ENCODE measurements at places on chromosomes 6 and 20.

- DNase-seq, result no peak
Observed at GRCh38 chr6:158923805-158924498, 76.0 kb downstream of the RSPH3 start.

- DNase-seq, result peak; percentile 24
Observed at GRCh38 chr6:6772751-6773150, 184.2 kb downstream of the LY86 start.

DNA sequence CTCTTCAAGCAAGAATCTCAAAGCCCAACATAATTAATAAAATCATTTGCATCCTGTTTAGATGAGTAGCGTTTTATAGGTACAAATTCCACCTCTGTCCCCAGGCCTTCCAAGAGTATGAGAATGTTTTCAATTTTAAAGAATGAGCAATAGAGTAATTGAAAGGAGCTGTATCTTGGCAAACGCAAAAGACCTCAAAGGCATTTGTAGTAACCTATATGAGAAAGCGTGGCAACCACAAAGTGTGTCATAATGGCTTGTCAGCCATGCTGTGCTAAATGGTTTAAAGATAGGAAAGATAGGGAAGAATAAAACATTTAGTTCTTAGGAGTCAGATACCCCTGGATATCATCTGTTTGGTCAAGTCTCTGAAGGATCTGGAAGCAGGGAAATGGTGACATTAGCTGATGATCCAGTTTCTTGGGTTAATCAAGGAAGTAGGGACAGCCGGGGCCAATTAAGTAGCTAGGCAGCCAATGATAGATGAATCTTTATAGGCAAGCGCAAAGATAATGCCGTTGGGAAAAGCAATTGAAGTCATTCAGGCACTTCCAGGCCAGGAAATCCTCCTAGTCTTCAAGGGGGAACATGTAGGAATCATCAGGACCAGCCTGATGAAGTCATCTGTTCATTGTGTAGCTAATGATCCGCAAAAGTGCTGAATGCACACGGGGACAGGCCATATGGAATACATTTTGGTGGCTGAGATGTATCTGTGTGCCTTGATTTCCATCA lies 71.5 kb upstream of the ISM1 start:
- DNase-seq, result no peak

DNA sequence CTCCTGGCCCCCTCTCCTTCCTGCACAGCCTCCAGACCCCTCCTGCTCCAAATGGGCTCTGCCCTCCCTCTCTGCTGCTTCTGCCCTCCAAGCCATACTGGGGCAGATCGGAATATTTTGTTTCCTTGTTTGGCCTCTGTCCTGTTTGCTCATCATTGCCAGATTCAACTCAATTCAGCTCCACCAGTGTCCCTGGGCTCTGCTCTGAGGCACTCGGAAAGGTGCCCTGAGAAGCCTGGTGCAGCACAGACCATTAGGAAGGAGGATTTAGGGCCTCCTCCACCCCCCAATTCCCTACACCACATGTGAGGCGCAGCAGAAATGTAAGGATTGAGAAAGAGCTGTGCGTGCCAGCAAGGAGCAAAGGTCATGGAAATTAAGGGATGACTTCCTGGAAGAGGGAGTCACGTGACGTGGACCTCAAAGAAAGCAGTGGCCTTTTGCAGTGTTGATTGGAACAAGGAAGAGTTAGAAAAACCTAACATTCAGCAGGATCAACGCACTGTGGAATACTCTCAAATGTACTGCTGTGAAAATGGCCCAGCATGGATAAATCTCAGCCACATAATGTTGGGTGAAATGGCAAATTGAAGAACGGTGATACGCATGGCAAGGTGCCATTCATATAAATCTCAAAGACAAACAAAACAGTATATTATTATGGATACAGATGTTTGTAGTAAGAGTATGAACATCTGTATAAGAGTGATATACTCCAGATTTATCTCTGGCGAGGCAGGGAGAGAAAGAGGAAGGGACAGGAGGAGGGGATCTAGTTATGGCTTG lies 229.5 kb upstream of the RNF24 start:
- DNase-seq, result no peak

GRCh38 chr20:63972312-63973159 lies 2.8 kb upstream of the ZNF512B start:
- no peak for DNase-seq

DNA sequence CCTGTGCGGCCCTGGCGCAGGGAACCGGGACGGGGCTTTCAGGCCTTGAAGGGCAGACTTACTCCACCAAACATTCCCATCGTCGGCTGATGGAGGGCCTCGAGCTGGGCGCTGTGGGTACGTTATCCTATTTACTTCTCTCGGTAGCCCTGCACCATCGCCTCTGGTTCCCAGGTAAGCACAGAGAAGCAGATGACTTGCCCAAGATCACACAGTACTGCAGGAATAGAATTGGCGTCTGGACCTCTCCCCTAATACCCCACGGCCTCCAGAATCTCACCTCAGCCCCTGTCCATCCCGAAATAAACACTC lies 46.4 kb downstream of the PDYN start:
- no peak for DNase-seq

DNA sequence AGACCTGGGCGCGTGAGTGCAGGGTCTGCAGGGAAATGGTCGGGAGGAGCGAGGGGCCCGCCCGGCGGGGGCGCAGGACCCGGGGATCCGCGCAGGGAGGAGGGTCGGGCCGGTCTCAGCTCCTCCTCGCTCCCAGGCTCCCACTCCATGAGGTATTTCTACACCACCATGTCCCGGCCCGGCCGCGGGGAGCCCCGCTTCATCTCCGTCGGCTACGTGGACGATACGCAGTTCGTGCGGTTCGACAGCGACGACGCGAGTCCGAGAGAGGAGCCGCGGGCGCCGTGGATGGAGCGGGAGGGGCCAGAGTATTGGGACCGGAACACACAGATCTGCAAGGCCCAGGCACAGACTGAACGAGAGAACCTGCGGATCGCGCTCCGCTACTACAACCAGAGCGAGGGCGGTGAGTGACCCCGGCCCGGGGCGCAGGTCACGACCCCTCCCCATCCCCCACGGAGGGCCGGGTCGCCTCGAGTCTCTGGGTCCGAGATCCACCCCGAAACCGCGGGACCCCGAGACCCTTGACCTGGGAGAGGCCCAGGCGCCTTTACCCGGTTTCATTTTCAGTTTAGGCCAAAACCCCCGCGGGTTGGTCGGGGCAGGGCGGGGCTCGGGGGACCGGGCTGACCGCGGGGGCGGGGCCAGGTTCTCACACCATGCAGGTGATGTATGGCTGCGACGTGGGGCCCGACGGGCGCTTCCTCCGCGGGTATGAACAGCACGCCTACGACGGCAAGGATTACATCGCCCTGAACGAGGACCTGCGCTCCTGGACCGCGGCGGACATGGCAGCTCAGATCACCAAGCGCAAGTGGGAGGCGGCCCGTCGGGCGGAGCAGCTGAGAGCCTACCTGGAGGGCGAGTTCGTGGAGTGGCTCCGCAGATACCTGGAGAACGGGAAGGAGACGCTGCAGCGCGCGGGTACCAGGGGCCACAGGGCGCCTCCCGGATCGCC lies 54.2 kb upstream of the HLA-A start:
- peak; percentile 20 for DNase-seq

GRCh38 chr20:4869290-4870193 lies 131.8 kb downstream of the SLC23A2 start:
- DNase-seq, result peak; percentile 45

DNA sequence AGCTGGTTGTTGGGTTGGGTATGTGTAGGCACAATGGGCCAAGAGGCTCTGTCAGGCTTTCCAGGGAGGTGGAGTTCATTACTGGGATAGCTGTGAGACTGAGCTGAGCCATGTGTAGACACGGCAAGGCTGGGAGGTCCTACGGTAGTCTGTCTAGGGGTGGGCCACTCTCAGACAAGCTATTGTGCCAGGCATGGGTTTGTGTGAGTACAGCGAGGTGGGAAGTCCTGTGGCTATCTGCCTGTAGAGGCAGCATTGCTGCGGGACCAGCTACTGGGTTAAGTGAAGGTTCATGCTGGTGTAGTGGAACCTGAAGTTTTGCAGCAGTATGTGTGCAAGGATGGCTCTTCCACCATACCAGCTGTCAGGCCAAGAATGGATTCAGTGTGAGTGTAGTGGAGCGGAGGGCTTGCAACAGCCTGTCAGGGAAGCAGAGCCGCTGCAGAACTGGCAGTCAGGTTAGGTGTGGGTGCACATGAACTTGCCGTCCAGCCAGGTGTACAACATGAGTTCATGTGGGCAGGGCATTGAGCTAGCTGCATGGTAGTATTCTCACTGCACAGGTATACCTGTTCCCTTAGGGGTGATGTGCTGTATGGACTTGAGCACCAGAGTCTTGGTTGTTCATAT lies 78.0 kb upstream of the CENPW start:
- DNase-seq, result no peak

- DNase-seq, result no peak
Observed at GRCh38 chr6:97842521-97842920, 559.5 kb upstream of the MMS22L start.

GRCh38 chr6:150759483-150759882 lies 106.0 kb upstream of the MTHFD1L start:
- no peak for DNase-seq

DNA sequence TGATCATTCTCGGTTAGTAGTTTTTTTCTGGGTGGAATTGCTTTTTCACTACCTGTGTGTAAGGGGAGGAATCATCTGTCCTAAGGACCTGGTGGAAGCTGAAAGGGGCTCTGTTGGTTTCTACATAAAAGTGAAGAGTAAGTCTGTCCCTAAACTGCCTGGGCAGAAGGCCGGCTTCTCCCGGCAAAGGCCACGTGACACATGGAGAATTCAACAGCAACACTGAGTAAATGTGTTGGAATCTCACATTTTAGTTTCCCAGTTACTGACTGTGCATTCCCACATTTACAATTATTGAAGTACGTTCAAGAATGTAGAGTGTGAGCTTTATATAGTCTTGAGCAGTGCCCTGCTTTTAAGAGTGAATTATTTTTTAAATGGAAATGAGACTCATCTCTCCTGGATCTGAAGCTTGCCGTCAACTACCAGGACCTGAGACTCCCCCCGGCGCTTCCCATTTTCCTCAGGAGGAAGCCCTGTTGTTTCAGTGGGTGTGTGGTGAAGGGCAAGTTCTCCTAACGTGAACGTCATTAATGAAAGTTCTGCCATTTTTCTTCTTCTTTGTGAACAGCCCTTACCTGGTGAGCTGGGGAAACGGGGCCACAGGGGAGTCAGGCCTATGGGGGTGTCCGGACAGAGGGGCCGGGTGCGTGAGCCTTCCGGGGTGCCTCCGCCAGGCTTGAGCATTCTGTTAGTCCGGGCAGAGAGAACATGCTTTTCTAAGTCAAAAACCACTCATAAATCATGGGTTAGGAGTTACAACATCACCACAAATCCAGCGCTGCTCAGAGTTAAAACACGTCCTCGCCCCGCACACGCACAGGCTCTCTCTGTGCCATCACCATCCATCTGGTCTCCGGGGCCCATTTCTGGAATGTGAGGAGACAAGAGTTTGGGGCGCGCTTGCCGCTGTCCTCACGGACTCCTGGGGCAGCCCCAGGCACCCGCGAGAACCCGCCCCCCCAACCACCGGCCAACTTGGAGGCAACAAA lies 56.6 kb upstream of the SMOC2 start:
- DNase-seq, result no peak

- DNase-seq, result no peak
Observed at GRCh38 chr6:142726616-142727015, 218.4 kb downstream of the HIVEP2 start.

GRCh38 chr20:63086421-63087235 lies 79.9 kb upstream of the BHLHE23 start:
- DNase-seq, result no peak

DNA sequence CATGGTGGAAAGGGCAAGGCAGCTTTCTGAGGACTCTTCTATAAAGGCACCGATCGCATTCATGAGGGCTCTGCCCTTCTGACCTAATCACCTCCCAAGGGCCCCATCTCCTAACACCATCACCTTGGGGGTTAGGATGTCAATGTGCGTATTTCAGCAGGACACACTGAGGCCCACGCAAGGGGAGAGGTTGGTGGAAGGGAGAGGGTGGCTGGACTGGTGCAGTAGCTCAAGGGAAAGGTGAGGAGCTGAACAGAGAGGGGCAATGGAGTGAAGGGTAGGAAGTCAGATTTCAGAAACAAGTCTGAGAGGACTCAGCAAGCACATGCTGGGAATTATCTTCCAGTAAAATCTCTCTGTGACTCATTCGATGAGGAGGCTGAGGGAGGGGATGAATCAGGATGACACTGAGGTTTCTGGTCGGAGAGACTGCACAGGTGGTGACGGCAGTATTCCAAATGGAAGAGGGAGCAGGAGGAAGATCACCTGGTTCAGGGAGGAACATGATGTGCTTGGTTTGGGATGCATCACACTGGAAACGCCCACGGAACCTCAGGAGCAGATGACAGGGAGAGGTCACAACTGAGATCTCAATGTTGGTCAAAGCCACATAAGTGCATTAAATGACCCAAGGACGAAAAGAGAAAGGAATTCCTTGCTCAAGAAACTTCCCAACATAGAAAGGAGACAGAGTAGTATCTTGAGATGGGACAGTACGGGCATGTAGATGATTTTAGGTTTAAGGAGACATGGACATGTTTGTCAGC lies 67.1 kb downstream of the TFAP2A start:
- DNase-seq, result no peak

DNA sequence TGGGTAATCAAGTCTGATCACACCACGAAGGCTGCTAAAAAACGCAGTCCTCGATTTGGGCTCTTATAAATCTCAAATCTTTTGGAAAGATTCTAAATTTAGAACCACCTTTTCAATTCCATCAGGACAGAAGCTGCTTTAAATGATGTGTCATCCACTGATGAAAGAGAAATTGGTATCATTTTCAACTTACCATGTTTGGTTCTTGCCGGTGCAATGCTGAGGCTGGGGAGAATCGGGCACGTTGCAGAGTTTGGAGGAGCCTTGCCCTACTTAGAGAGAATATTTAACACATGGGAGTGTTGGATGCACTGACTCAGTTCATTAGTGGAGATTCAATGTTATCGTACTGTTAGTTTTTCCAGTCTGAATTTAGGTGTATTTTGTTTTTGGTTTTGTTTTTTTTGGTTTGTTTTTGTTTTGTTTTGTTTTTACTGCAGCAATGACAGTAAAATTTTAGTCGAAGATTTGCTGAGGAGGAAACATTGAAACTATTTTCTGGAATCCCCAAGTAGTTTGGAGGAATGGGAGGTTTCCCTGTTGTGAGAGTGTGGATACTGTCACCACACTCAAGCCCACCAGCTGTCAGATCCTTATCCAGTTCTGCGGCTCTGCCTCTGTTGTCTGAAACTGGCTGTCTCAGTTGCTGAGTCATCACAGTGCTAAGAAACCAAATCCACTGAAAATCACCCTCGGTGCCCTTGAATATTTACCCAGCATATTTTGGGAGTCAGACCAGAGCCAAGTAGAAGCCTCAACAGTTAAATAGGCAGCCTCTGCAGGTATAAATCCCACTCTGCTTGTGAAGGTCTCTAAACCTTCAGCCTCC lies 497.0 kb downstream of the BTBD3 start:
- DNase-seq, result no peak

GRCh38 chr6:158073776-158074175 lies 92.1 kb downstream of the SYNJ2 start:
- DNase-seq, result no peak

GRCh38 chr6:82385546-82385945 lies 21.9 kb downstream of the TPBG start:
- DNase-seq, result no peak

GRCh38 chr20:24199501-24199900 lies 210.9 kb upstream of the GGTLC1 start:
- DNase-seq, result no peak

All from DMS79 treated with DMSO at 0.1 percent for 48 hours (cell line).